Activated T-cell treated with anti-CD3 and anti-CD28 coated beads, Interleukin-2, amount 50 U/mL, for 4 hours (primary cell): ENCODE measurements at places on chromosomes 11 and 22. TPM values are rescaled to one million over a fixed set of nuclear protein-coding genes. Genes with fewer than 3 reads are reported as not detected.

GRCh38 chr11:121068787-121069186 is 32.3 kb upstream of the TECTA start:
- no peak for DNase-seq

TSPAN32 gene
- total RNA-seq = 2.9 TPM

- no peak for DNase-seq
Observed at GRCh38 chr11:132409573-132410355, 1039.3 kb downstream of the NTM start.

MPEG1 gene
- total RNA-seq = 0.18 TPM

LIF gene
- total RNA-seq = 307 TPM

ARFGAP3 gene
- total RNA-seq = 21.6 TPM

APOC3 gene
- total RNA-seq = 4.0 TPM

- DNase-seq = no peak
Observed at GRCh38 chr11:92125321-92125720, 99.3 kb upstream of the FAT3 start.

DNA sequence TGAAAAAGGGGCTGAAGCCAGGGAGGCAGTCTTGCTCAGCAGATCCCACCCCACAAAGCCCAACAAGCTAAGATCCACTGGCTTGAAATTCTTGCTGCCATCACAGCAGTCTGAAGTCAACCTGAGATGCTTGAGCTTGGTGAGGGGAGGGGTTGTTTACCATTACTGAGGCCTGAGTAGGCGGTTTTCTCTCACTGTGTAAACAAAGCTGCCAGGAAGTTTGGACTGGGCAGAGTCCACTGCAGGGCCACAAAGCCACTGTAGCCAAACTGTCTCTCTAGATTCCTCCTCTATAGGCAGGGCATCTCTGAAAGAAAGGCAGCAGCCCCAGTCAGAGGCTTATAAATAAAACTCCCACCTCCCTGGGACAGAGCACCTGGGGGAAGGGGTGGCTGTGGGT is 746.1 kb upstream of the LRRC4C start:
- no peak for DNase-seq
